Astrocyte (in vitro differentiated cells and primary cell): ENCODE measurements at places on chromosomes 2 and 18. TPM values are rescaled to one million over a fixed set of nuclear protein-coding genes. Genes with fewer than 3 reads are reported as not detected.

- H3K27me3 ChIP-seq, result peaks cover 2% of the 10 kb centered on the region
- H3K36me3 ChIP-seq, result no peaks in the 10 kb centered on the region
- no peaks in the 10 kb centered on the region for H3K4me1 ChIP-seq
- DNase-seq, result no peak
Measured at GRCh38 chr18:45464619-45465018, 150.7 kb upstream of the SLC14A2 start.

- no peak overlapping the region for H3K27ac ChIP-seq
- H3K4me1 ChIP-seq, result peaks cover 14% of the 10 kb centered on the region
Measured at GRCh38 chr2:64260817-64261216, 116.6 kb upstream of the PELI1 start.

- H3K4me3 ChIP-seq, result no peak overlapping the region
- H3K4me1 ChIP-seq, result no peaks in the 10 kb centered on the region
- no peaks in the 10 kb centered on the region for H3K36me3 ChIP-seq
Measured at GRCh38 chr2:79114797-79115494, 5.3 kb upstream of the REG1A start.

GRCh38 chr2:26480566-26481423 is 2.9 kb upstream of the OTOF start:
- no peak overlapping the region for H3K27ac ChIP-seq
- no peaks in the 10 kb centered on the region for H3K4me1 ChIP-seq
- H3K4me3 ChIP-seq, result no peak overlapping the region
- H3K36me3 ChIP-seq, result no peaks in the 10 kb centered on the region
- no peak for DNase-seq
- H3K27me3 ChIP-seq, result peaks cover 6% of the 10 kb centered on the region

GRCh38 chr2:106358081-106358480 is 110.1 kb downstream of the RGPD3 start:
- no peak for DNase-seq
- no peak overlapping the region for H3K27ac ChIP-seq
- H3K36me3 ChIP-seq, result no peaks in the 10 kb centered on the region
- H3K4me3 ChIP-seq, result no peak overlapping the region
- H3K27me3 ChIP-seq, result no peaks in the 10 kb centered on the region
- no peaks in the 10 kb centered on the region for H3K4me1 ChIP-seq

GRCh38 chr2:229153951-229154350 is 117.1 kb downstream of the PID1 start:
- DNase-seq, result peak; percentile 74
- peak overlapping the region; percentile 76 for H3K27ac ChIP-seq
- H3K36me3 ChIP-seq, result no peaks in the 10 kb centered on the region
- H3K27me3 ChIP-seq, result no peaks in the 10 kb centered on the region

- no peaks in the 10 kb centered on the region for H3K4me1 ChIP-seq
- DNase-seq, result peak; percentile 83
- H3K27ac ChIP-seq, result no peak overlapping the region
- H3K36me3 ChIP-seq, result no peaks in the 10 kb centered on the region
- H3K4me3 ChIP-seq, result no peak overlapping the region
Measured at GRCh38 chr2:217445723-217446122, 557.1 kb downstream of the TNS1 start.

GRCh38 chr2:123530004-123530403 is 495.1 kb upstream of the CNTNAP5 start:
- no peak overlapping the region for H3K27ac ChIP-seq
- no peaks in the 10 kb centered on the region for H3K27me3 ChIP-seq
- H3K4me1 ChIP-seq, result no peaks in the 10 kb centered on the region
- H3K36me3 ChIP-seq, result no peaks in the 10 kb centered on the region

DNA sequence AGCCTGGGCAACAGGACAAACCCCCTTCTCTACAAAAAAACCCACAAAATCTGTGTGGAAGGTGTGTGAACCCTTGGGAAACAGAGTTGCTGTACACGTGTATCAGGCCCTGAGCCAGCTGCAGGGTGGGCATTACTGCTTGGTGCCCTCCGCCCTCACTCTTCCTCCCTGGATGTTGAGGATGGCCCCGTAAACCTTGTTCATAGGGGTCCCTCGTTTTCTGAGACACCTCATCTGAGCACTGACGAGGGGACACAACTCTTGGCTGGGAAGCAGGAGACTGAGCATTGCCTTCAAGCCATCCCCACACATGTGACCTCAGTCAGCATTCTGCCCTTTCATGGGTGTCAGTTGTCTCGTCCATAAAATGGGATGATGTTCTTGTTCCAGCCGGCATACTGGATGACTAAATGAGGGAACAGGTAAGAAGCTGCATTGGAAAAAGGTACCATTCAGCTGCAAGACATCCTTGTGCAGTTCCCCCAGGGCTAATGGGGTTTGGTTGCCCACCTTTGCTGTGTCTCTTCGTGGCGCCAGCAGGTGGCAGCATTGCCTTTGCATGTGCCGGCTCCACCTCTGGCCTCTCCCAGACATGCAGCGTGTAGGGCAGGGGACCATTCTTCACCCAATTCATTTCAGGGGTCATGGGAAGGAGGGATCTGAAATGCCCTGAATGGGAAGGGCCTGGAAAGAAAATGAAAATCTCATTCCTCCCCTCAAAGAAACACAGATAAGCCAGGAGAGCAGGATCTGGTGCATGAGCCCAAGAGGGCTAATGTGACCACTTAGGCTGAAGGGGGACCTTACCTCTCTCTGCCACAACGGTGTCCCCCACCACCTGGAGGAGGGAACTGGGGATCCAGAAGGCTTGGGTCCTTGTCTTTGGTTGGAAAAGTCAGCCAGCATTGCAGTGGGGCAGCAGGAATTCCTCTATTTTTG is 36.4 kb upstream of the HAAO start:
- no peak overlapping the region for H3K4me3 ChIP-seq
- H3K36me3 ChIP-seq, result no peaks in the 10 kb centered on the region
- peak; percentile 30 for DNase-seq
- H3K27ac ChIP-seq, result no peak overlapping the region
- H3K4me1 ChIP-seq, result no peaks in the 10 kb centered on the region

- H3K27ac ChIP-seq, result no peak overlapping the region
- no peak for DNase-seq
- no peaks in the 10 kb centered on the region for H3K27me3 ChIP-seq
- no peaks in the 10 kb centered on the region for H3K36me3 ChIP-seq
Measured at GRCh38 chr2:140718999-140719398, 1411.8 kb downstream of the LRP1B start.

DNA sequence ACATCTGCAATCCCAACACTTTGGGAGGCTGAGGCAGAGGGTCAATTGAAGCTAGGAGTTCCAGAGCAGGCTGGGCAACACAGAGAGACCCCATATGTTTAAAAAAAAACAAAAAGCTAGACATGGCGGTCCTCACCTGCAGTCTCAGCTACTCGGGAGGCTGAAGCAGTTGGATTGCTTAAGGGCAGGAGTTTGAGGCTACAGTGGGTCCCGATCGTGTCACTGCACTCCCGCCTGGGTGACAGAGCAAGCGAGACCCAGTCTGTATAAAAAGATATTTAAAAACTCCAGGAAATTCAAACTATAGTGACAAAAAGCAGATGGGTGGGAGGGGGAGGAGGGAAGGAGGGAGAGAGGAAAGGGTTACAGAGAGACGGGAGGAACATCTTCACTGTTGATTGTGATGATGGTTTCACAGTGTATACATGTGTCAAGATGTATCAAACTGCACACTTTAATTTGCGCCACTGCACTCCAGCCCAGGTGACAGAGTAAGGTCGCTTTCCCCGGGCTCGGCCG is 942 bp upstream of the ZNF236 start:
- no peaks in the 10 kb centered on the region for H3K27me3 ChIP-seq
- H3K27ac ChIP-seq, result peak overlapping the region; percentile 93
- H3K4me1 ChIP-seq, result peaks cover 10% of the 10 kb centered on the region
- no peak for DNase-seq
- H3K36me3 ChIP-seq, result peaks cover 4% of the 10 kb centered on the region

GRCh38 chr2:181970160-181970794 is 15.4 kb upstream of the PPP1R1C start:
- H3K4me1 ChIP-seq, result no peaks in the 10 kb centered on the region
- no peaks in the 10 kb centered on the region for H3K27me3 ChIP-seq
- H3K27ac ChIP-seq, result no peak overlapping the region
- no peak for DNase-seq
- H3K36me3 ChIP-seq, result no peaks in the 10 kb centered on the region

DNA sequence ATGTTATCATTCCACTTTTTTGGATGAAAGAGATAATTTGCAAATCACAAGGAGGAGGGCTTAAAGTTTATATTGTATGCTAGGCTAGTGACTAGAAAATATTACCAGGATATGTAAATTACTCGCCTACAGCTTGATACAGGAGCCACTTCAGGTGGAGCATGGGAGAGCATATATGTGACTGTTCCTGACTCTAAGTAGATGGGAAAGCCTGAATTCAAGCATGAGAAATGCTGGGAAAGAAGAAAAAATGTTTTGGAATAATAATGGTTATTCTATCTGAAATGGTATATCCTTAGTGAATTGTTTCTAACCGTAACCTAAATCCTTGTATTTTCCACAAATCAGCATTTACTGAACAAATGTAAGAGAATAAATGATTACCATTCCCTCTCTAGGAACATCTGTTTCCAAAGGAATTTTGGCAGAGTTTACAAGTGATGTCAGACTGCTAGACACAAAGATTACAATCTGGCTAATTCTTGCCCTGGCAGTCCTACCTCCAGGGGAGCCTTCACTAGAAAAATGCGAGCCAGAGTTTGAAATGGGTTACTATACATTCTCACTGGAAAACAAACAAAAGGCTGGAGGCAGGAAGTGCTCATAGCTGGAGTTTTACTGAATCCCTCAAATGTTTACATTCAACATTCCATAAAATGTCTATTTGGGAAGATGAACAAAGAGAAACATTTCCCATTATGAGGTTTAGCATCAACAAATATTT is 129.4 kb upstream of the MAPRE2 start:
- DNase-seq, result peak; percentile 94
- no peaks in the 10 kb centered on the region for H3K27me3 ChIP-seq
- no peak overlapping the region for H3K4me3 ChIP-seq
- H3K27ac ChIP-seq, result peak overlapping the region; percentile 53

DNA sequence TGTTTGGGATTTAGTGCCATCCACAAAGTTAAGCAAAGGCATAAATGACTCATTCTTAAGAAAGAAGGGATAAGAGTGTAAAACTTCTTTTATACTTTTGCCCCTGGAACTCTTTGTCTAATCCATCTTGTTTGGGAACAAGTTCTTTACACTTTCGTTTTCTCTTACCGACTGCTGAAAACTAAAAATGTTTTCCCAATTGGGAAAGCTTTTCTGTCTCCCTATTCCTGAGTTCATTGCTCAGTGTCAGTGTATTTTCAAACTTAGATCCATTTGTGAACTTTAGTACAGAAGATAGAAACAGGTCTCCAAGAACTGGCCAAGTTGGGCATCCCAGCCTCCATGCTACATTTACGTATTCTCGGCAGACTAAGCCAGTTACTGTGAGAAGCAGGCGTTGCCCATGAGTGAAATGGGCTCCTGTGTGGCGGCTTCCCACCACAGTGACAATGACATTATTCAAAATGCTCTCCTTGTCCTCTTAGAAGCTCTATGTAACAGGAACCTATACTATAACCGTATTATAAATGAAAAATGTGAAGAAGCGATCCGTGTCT is 51.7 kb downstream of the TGOLN2 start:
- H3K27ac ChIP-seq, result no peak overlapping the region
- peaks cover 31% of the 10 kb centered on the region for H3K4me1 ChIP-seq
- H3K4me3 ChIP-seq, result no peak overlapping the region
- DNase-seq, result no peak

- no peaks in the 10 kb centered on the region for H3K36me3 ChIP-seq
- peak; percentile 92 for DNase-seq
- H3K4me1 ChIP-seq, result peaks cover 28% of the 10 kb centered on the region
- no peaks in the 10 kb centered on the region for H3K27me3 ChIP-seq
Measured at GRCh38 chr2:33022989-33023727, 76.4 kb downstream of the LTBP1 start.

DNA sequence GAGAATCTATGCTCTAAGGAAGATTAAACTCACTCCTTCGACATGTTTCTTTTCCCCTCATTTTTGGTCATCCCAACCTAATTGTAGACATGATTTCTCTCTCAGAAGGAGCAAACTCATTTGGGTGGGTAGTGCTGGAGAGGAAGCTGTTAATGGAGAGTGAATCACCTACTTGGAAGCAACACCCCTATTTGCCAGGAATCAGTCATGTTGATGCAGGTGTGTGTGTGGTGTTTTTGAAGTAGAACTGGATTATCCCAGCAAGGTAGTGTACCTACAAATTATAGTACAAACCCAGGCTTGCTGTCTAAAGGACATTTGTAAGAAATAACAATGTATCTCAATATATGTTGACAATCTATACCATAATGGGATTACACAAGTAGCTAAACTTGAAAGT is 186.4 kb downstream of the EPHA4 start:
- DNase-seq, result no peak
- H3K27me3 ChIP-seq, result no peaks in the 10 kb centered on the region
- H3K27ac ChIP-seq, result no peak overlapping the region
- H3K4me3 ChIP-seq, result no peak overlapping the region
- H3K36me3 ChIP-seq, result no peaks in the 10 kb centered on the region

GRCh38 chr2:126637386-126637785 is 18.6 kb upstream of the GYPC start:
- no peaks in the 10 kb centered on the region for H3K27me3 ChIP-seq
- H3K4me1 ChIP-seq, result no peaks in the 10 kb centered on the region
- H3K27ac ChIP-seq, result no peak overlapping the region
- H3K36me3 ChIP-seq, result no peaks in the 10 kb centered on the region
- H3K4me3 ChIP-seq, result no peak overlapping the region

- peak overlapping the region; percentile 58 for H3K27ac ChIP-seq
- H3K4me3 ChIP-seq, result peak overlapping the region; percentile 5
- H3K36me3 ChIP-seq, result no peaks in the 10 kb centered on the region
- peaks cover 13% of the 10 kb centered on the region for H3K4me1 ChIP-seq
- DNase-seq, result peak; percentile 95
- no peaks in the 10 kb centered on the region for H3K27me3 ChIP-seq
Measured at GRCh38 chr2:236535024-236535423, 34.6 kb upstream of the ACKR3 start.

GRCh38 chr2:23622966-23623675 is 238.1 kb downstream of the KLHL29 start:
- H3K36me3 ChIP-seq, result no peaks in the 10 kb centered on the region
- DNase-seq, result no peak
- H3K4me1 ChIP-seq, result no peaks in the 10 kb centered on the region

GRCh38 chr2:26782876-26783704 is 2.8 kb upstream of the CENPA start:
- DNase-seq, result no peak
- H3K36me3 ChIP-seq, result peaks cover 13% of the 10 kb centered on the region
- peaks cover 2% of the 10 kb centered on the region for H3K4me1 ChIP-seq
- H3K27me3 ChIP-seq, result no peaks in the 10 kb centered on the region
- no peak overlapping the region for H3K27ac ChIP-seq

Gene AMER3
- 0.07 TPM in 1 of 2 replicates, not detected in the other for total RNA-seq

Gene FN1
- total RNA-seq, result 17,010 and 22,524 TPM in 2 replicates

Gene COBLL1
- 17.6 and 18.6 TPM in 2 replicates for total RNA-seq

Gene PAX3
- total RNA-seq, result not detected in 2 replicates

Gene GALNT14
- 2.1 and 2.9 TPM in 2 replicates for total RNA-seq

Gene NCKAP5
- total RNA-seq, result 1.5 and 2.7 TPM in 2 replicates

Gene PLEKHH2
- 0.84 and 1.1 TPM in 2 replicates for total RNA-seq

Gene HOXD12
- not detected in 2 replicates for total RNA-seq

Gene NYAP2
- 0.14 and 0.19 TPM in 2 replicates for total RNA-seq

Gene PELI1
- total RNA-seq, result 23.1 and 23.8 TPM in 2 replicates

Gene STAT4
- 1.6 and 2.3 TPM in 2 replicates for total RNA-seq
